ENCODE measurements at places on chromosomes 7 and 10.

DNA sequence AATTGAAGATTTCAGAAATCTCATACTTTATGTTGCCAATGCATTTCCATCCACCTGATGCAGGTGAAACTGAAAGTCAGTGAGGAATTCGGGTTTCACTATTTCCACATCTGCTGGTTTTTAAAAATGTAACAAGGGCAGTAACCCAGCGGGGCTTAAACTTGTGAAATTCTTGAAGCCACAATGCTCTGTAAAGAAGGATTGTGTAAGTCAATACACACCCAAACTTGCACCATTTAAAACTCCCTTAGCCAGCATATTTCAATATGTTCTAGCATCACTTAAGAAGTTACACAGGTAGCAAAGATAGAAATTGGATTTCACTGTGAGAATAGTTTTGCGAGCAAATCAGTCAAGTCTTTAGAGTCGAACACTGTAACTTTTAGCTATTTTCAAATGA, 386.1 kb downstream of the PLXDC2 start:
- peak; percentile 81 for DNase-seq

DNA sequence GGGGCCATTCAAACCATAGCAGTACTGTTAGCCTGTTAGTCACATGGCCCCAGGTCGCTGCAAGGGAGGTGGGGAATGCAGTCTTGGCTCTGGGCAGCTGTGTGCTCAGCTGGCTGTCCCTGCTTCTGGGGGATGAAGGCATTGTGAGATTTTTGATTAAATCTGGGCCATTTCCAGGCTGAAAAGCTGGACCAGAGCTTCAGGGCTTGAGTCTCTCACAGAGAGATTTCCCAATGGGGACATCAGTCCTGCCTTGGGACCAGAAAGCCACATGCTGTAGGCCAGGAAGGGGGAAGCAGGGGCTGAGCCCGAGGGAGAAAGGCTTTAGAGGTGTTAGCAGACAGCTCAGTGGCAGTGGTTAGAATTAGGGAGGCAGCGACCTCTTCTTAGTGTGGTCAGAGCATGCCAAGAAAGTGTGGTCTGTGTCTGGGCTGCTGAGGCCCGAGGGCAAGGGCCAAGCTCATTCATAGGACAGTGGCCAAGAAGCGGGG, 33.6 kb downstream of the PALD1 start:
- DNase-seq: no peak

DNA sequence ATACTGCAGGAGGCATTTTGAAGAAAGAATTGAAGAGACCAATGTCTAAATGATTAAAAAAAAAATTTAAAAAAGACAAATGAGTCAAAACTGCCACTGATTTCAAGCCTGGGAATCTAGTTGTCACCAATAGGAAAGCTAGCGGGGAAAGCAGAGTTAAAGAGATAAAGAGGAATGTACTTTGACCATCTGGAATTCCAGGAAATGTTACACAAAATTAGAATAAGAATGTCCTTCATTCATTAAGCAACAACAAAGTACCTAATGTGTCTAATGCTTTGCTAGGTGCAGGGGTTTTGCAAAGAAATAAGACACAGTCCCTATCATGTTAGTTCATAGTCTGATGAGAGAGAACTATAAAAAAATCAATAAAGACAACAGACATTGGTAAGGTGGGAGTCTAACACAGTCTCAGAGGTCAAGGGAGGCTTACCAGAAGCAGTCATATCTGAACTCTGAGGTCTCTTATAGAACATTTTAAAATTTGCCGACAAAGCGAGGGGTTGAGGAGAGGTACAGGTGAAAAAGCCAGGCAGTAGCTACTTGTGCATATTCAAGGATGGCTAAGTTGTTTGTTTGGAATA, 8.8 kb upstream of the TYSND1 start:
- no peak for DNase-seq

DNA sequence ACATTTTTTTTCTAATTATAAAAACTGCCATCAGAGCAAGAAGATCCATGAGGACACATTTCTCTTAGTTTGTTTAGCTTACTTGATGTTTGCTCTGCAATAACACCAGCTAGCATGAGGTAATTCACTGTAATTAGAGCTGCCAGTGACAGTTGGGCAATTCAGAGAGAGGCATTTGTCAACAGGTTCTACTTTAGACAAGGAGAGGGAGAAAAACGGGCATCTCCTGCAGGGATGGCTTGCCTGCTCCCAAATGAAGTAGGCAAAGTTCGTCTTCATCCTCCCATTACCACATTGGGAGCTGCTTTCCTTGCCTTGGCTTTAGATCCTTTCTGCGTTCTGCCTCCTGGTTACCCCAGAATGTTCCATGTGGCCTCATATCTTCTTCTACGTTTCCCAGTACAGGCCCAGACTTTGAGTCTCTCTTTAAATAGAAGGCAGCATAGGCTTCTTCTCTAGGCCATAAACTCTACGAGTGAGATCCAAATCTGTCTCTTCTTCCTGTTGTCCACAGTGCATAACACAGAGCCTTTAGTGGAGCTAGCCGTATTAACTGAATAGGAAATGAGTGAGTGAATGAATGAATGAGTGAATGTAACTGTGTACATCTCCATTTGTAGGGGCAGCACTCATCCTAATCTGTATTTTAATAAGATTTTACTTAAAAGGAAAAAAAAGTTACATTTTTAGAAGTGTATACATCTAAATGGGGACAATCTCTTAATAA, 21.2 kb downstream of the ASB15 start:
- DNase-seq: no peak

- DNase-seq: no peak
Observed at GRCh38 chr10:113663142-113663541, 699 bp downstream of the NRAP start.

- DNase-seq: no peak
Observed at GRCh38 chr10:103544657-103545310, 51.3 kb downstream of the NEURL1 start.

- DNase-seq: no peak
Observed at GRCh38 chr7:71488308-71488707, 356.4 kb downstream of the GALNT17 start.
